Hematopoietic multipotent progenitor cell treated with erythropoietin and hydrocortisone succinate and interleukin-3 and kit ligand, for 4 days (in vitro differentiated cells): ENCODE measurements at places on chromosomes 11 and 22.

DNA sequence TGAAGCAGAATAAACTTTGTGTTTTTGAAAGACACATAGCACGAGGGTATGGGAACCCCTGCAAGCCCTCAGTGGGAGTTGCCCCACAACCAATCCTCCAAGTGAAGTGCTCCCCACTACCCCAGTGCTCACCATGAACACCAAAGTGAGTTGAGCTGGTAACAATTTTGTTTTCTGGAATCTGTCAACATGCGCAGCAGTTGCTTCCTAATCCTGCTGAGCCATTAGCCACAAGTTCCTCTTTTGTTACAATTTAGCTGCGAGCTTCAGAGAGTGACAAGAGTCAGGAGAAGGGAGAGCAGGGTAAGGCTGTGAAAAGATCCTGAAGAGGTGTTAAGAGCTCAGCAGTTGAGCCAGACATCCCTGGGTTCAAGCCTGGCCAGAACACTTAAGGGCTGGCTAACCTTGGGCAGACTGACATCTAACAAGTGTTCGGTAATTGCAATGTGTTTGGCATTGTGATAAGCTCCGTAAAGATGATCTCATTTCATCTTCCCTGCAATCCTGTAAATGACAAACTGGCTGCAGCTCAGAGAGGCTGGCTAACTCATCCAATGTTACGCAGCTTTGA, 24.1 kb upstream of the ASPHD2 start:
- DNase-seq = peak; percentile 92

DNA sequence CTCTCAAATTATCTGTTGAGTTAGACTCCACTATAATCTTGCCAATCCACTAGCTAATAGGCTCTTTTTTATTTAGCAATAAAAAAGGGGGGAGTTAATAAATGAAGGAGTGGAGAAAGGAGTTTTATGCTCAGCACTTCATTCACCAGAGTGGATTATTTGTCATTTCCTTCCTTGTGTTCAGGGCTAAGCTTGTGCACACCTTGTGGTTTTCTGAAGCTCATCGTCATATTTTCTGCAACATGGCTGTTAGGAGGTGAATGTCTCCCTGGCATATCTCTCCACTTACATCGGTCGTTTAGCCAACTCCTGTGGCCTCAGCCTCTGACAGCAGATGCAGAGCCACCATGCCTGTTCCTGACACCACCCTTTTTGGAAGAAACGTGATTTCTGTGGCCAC, 83.9 kb upstream of the MTNR1B start:
- DNase-seq = no peak

- DNase-seq = no peak
These were observed 594.1 kb downstream of the ETS1 start for GRCh38 chr11:127993281-127993680.

DNA sequence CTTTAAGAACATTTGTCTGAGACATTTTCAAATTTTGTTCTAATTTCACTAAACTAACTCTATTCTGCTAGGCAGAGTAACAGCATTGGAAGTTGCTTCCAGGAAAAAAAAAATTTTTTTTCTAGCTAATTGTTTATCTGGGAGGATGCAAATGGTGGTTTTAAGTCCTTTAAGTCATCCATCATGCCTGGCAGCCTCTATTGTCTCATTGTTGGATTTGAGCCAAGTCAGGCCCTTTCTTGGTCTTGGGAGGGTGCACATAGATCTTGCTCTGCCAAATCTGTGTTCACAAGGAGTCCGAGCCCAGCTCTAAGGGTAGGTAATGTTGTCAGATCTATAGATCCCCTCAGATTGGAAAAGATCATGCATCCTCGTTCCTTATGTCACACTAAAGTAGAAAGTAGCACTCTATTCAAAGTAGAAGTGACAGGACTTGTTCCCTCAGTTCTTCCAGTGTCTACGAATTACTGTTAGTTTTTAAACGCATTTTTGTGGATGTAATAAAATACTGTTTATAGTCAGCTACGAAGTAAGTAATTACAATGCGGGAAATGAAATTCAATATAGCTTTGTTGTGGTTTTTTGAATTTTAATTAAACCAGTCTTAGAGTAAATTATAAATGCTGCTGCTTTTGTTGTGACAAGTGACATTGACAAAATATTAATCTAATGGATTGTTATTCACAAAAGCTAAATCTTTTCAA, 166.0 kb upstream of the RASSF10 start:
- DNase-seq = peak; percentile 70

DNA sequence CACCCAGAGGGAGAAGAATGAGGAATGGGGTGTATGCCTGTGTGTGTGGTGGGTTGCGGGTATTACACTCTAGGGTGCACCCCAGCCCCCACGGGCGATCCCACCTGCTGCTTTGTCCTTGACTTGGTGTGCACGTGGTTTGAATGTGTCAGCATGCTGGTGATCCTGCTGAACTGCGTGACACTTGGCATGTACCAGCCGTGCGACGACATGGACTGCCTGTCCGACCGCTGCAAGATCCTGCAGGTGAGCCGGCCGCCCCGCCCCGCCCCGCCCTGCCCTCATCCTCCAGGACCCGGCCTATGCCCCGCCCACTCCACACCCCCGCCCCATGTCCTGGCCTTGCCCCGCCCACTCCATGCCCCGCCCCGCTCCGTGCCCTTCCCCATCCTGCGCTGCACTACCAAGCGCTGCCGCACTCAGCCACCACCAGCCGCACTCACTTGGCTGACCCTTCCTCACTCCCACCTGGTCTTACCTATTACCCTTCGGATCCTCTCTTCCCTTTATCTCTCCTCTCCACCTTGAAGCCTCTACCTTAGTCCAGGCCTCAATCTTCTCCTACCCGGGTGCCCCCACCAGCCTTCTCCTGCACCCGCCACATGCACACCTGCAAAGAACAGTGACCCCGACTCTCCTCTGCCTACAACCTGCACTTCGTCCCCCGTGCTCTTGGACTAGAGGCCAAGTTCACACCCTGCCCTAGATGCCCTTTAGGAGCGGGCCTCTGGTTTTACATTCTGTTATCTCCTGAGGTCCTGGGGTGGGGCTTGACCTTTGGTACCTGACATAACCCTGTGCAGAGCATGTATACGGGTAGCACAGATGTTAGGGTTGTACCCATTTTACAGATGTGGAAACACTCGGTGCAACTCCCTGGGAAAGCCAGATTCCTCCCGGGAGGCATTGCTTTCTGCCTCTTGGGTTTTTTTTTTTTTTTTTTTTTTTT, 27.7 kb downstream of the CACNA1I start:
- DNase-seq = peak; percentile 76

- no peak for DNase-seq
These were observed 1.5 kb downstream of the INCENP start for GRCh38 chr11:62125316-62125715.

- DNase-seq = peak; percentile 28
These were observed 70.5 kb downstream of the RPUSD4 start for GRCh38 chr11:126140926-126141280.

DNA sequence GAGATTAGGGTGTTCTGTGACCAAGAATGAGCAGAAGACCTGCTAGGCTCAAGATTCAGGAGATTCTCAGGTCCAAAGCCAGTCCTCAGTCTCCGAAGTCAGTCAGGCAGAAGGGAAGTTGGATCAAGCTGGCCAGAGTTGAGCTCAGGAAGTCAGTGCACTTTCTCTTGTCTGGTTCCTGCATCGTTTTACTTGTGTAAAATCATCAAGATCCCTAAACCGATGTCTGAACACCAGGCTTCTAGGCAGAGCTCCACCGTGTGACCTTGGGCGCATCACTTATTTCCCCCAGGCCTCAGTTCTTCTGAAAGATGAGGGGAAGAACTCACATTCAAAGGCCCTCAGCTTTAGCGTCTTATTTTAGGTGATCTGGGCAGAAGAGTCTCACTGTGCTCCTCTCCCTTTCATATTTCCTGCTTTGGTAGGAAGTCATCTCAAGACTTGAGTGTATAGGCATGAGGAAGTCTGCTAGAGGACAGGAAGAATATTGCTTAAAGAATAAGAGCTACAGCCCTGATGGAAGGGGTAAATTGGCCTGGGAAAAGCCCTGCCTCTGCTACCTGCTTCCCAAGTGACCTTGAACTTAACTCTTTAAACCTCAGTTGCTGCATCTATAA, 20.2 kb downstream of the NF2 start:
- no peak for DNase-seq

DNA sequence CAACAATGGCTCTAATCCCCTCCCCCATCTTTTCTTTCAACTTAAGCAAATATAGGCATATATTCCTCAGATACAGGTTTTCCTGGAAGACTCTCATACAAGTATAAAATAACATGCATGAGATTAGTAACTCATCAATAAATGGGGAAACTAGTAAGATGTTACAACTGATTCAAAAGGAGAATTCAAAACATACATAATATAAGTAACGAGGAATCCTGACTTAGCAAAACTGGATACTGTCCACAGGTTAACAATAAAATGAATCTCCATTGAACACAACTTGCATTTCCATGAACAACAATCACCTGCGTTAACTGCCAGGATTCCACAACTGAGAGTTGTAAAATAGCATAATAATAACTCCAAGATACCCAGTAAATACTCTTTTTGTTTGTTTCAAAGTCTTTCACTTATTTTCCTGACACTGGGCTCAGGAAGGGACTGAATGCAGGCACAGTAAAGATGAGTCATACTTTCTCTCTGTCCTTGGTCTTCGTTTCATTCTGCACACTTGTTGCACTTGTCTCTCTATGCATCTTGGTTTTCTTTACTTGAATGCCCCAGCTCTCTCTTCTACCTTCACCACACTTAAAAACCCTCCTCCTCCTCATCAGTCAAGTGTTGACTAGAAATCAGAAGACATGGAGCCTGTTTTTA, 8.1 kb downstream of the APIP start:
- DNase-seq = no peak

DNA sequence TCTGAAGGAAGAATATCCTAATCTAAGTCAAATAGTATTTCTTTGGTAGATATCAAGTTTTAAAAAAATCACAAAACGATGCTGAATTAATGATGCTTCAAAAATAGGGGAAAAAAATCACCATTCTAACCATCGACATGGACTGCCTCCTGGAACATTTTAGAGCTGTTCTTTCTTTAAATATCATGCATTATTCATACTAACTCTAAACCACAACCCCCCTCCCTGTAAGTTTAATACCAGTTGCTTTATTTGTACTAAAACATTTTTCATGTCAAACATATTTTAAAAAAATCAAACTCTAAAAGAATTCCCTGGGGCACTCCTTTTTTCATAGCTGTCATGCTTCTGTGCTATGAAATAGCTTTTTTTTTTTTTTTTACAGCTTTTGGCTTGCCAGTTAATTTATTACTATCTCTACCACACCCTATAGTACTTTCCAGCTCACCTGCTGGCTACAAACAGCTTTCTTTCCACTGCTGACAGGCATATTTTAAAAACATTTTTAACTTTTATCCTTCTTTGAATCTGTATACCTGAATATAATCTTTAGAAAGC, 256.9 kb downstream of the SOX6 start:
- DNase-seq = no peak

GRCh38 chr11:95711162-95711944, 78.2 kb downstream of the FAM76B start:
- no peak for DNase-seq

- DNase-seq = peak; percentile 81
These were observed 14.8 kb downstream of the EXT2 start for GRCh38 chr11:44110231-44110679.

DNA sequence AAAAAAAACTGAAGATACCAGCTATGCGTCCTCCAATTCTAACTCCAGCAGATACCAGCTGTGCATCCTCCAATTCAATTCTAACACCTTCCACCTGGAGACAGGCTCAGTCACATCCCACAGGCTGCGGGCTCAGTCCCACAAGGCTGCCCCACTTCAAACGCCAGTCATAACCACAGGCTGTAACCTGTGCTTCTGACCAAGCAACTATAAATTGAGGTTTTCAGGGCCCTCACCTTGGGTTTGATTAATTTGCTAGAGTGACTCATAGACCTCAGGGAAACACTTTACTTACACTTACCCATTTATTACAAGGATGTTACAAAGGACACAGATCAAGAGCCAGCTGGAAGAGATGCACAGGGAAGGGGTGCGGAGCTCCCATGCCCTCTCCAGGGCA, 32.4 kb upstream of the MSANTD2 start:
- no peak for DNase-seq

- DNase-seq = no peak
These were observed 57.4 kb downstream of the CSTF3 start for GRCh38 chr11:33103836-33104235.

- DNase-seq = no peak
These were observed 9.3 kb upstream of the ZNRF3 start for GRCh38 chr22:28874061-28874460.

DNA sequence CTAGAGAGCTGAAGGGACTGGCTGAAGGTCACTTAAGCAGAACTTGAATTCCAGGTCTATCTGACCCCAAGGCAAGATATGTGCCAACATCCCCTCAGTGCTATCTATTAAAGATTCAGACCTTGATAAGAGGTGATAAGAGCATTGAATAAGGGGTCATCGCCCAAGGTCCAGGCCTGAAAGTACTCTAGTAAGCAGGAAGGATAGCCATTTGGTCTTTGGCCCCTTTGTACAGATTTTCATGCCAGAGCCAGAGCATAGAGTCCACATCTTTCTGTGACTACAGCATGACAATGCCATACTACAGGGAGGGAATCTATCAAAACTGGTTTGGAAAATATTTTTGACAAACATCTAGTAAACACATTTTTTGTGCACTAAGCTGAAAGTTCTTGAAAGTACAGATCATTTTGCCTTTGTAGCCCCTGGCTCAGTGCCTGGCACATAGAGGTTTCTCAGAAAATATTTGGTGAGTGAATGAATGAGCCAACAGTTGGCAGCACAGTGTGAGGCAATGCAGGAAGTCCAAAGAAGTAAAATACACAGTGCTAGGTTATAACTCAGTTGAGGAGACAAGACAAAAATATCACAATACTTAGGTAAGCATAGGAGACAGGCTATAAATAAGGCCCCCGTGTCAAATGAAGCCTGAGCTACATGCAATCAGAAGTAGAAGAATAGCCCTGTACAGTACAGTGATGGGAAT, 15.1 kb upstream of the RRAS2 start:
- no peak for DNase-seq

DNA sequence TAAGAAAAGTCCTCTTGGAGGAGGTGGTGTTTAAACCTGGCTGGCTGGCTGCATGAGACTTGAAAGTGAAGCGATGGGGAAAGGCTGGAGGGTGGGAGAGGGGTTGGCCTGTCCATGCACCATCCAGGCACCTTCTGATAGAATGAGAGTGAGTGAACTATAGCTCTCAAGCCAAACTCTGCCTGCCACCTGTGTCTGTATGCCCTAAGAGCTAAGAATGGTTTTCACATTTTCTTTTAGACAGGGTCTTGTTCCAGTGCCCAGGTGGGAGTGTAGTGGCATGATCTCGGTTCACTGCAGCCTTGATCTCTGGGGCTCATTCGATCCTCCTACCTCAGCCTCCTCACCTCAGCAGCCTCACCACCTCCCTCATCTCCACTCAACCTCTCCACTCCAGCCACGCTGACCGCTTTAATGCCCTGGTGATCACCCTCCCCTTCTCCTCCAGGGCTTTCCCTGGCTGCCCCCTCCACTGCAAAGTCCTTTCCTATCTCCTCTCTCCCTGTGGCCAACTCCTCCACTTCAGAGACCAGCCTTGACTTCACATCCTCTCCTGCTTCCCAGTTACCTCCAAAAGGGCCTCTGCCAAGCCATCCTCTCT, 38.3 kb upstream of the DKK3 start:
- DNase-seq = no peak

GRCh38 chr11:2748814-2749554, 49.2 kb upstream of the KCNQ1OT1 start:
- no peak for DNase-seq
